ENCODE measurements at places on chromosomes 4 and X. TPM values are rescaled to one million over a fixed set of nuclear protein-coding genes. Genes with fewer than 3 reads are reported as not detected.
A peak's percentile ranks its signal among the peaks of the same experiment; 100 is the strongest.

- peak; percentile 48 for DNase-seq
Measured at GRCh38 chrX:105190252-105190853, 30.1 kb downstream of the TEX13A start.

Gene MAPK10
- total RNA-seq = under 0.01 TPM

DNA sequence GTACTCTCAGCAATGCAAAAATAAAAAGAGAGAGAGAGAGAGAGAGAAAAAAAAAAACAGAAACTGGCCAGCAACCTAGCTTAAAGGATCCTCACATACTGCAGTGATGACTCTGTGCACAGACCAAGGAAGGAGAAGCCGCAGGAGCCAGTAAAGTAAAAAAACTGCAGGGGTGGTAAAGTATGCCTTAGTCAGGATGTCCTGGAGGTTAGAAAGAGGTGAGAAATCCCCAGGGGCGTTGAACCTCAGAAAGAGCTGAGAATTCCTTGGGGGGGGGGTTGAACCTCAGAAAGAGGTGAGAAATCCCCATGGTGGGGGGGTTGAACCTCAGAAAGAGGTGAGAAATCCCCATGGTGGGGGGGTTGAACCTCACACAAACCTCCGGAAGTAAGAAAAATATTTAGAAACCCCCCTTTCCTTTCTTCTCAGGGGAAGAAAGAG lies 48.0 kb downstream of the MAGEA9 start:
- no peak for DNase-seq

GRCh38 chr4:118757761-118758251 lies 72.6 kb downstream of the METTL14 start:
- DNase-seq = no peak

DNA sequence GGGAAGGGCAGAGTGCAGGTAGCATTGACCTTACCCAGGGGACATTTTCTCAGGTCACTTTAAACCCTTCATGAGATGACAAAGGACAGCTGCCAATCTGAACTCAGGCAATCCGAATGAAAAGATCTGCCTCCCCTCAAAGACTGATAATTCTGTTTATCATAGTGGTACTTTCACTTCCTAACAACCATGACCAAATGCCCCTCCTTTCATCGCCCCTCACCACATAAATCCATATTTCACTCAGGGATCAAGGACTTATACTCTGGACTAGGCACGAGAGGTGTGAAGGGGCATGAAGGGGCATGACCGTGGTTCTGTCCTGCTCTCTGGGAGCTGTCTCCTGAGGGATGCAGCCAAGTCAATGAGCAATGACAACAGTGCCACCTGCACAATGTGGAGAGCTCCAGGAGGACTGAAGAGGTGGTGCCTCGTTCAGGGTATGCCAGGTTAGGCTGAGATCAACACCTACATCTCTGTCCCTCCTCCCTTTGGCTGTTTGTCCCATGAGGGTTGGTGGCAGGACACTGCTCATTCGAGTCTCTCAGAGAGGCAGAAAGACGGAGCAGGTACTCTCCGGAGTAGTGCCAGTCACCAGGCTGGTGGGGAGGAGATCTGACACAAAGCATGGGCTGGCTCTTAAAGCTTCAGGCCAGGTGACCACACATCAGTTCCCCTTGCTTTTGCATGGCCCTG lies 12.5 kb downstream of the HS3ST1 start:
- DNase-seq = no peak

GRCh38 chr4:48504026-48504330 lies 13.9 kb downstream of the ZAR1 start:
- DNase-seq = no peak

DNA sequence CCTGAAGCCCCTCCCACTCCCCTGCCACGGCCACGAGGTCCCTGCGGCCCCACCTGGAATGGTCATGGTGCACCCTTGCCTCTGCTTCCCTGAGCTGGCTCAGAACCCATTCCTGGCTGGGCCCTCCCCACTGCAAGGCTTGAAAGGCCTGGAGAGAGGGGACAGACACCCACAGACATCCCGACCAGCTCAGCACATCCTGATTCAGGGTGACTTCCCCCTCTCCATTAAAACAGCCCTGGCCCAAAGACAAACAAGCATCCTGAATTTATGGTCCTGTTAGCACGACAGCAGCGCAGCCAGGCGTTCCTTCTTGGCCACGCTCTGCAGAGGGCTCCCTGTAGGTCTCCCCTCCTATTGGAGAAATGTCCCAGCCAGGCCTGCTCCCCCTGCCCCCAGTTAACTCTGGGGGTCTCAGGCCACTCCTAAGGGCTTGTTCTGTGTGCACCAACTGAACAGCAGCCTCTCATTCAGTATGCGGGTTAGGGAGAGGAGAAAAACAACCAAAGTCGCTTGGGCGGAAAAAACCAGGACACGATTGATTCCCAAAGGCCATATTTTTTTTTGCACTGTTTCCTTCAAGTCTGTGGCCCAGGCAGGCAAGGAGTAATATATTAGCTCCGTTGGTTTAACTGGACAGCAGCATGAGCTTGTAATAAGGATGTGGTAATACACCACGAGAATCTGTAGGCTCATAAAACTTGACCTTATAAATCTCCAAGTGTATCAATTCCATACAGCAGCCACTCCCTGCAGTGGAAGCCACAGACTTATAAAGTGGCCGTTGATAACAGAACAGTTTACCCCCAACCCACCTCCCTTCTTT lies 106.7 kb upstream of the MSX1 start:
- no peak for DNase-seq

DNA sequence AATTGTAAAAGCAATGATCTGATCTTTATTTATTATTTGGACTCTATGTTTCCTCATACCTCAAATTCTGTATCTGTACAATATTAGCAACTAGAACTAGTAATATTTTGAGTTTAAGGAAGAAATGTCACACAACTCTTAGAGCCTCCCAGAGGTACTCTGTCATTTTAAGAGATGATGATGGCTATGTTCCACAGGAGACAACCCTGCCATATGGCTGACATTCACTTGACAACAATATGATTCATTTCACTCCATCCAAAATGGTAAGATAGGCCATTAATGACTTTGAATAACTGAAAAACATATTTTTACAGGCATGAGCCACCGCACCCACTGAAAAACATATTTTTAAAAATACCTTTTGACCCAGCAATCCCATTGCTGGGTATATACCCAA lies 190.3 kb downstream of the MAML3 start:
- DNase-seq = no peak

DNA sequence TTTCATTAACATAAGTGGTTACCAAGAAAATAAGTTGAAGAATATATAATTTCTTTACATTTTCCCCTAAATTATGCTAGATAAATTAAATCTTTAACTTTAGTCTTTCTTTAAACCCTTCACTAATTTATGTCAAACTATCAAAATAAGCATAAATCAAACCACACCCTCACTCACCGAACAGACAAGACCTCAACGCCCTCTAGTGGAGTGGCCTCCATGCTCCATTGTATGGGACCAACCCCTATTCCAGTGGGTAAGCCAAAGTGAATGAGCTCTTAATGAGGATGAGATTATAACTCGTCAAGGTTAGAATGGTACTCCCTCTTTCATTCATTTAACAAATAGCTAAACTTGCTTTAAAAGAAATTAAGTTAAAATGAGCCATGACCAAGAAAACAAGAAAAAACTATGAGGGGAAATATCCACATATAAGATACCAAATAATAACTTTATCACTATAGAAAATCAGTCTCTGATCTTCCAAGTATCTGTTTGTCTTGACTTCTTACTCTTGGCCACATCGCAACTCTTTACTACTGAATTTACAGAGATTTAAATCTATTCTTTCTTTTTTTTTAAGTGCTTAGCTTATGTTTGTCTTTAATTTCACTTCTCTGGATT lies 15.6 kb upstream of the BBS12 start:
- peak; percentile 76 for DNase-seq

Gene OTUD6A
- total RNA-seq = not detected

DNA sequence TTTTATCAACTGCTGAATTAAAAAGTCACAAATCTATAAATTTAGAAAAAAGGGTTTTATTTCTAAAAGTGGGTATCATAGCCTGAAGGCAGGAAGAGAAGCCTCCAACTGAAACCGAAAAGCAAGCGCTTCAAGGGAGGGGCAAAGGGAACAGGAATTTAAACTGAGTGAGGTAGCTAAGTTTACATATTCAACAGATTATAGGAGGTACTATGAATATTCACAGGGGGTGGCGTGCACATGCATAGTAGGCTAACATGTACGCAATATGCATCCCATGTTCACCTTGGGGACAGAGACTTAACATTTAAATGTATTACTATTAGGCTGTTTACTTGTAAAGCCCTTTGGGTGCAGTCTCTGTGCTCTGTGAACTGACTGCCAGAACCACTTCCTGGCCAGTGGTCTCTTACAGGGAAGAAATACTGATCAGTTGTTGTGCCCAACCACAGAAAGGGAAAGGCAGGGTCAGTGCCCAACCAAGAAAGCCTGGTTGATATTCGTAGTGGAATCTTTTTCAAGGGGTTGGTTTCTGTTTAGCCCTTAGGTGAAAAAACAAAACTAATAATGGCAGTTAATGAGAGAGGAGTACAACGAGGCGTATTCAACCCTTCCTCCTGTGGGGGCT lies 168.7 kb upstream of the GALNTL6 start:
- no peak for DNase-seq

GRCh38 chrX:5708251-5708650 lies 520.4 kb downstream of the NLGN4X start:
- DNase-seq = no peak

Gene BANK1
- total RNA-seq = not detected

DNA sequence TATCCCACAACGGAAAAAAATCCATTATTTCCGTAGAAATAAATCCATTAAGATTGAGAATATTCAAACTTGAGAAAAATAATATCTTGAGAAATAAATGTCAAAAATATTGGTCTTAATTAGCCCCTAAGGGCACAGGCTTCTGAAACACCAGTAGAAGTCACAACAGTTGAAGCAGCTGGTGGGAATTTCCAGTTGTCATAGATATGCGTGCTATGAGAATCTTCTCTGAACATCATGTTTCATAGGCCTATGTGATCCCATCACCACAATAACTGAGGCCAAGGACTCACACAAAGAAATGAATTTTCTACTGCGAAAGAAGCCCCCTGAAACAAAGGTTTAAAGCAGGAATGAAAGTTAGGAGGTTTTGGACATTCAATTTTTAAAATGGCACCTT lies 292.0 kb downstream of the DTHD1 start:
- no peak for DNase-seq

All from lung microvascular endothelial cell (primary cell).